Astrocyte of the cerebellum (primary cell): ENCODE measurements at places on chromosomes 5 and 9.

DNA sequence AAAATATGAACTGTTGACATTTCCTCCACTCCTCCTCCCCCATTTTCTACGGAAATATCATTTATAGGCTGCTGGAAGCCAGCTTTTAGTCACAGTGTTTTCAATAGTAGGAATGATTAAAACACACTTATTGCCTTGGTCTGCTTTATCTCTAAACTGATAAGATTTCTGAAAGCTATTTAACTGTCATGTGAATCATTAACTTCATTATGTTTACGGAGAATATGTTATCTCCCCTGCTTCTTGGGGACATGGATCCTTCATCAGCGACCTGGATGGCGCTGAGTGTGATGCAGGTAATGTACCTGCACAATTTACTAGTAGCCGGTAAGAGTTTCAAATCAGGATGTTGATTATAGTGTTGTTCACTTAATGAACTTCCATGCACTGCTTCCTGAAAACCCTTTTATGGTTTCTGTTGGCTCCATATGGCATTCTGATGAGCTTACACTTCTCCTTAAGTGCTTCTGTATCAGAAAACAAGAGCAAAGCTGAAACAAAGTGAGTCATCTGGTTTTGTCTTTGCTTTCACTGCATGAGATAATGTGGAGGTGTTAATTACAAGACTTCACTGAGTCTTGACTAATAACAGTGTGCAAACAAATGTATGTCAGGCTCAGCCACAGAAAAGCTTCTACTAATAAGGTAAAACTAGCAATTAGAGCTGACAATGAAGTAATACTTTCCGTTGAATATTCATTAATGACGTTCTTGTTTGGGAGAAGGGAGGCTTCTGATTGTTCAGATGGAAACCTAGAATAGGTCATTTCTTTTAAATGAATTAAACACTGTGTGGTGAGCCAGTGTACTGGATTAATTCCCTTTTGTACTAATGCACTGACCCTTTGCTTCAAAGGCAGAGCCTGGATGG lies 162.4 kb upstream of the ZNF608 start:
- no peak for DNase-seq

- DNase-seq, result peak; percentile 55
Measured at GRCh38 chr5:123209502-123210027, 120.5 kb downstream of the PRDM6 start.

DNA sequence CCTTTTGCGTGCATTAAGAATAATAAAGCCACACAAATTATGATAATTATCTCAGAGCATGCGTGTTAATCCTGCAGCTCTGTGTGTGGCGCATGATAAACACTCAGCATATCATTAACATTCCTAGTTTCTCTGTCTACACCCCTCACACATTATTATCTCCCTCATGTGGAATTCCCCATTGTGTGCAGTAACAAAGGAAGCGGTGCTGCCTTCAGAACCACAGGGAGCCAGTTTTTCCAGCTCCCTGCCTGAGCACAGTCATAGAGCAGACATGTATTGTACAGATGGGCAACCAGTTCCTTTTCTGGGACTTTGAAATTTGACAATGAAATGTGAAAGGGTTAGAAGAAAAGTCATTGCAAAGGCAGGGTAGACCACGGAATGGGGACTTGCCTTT lies 1365.5 kb upstream of the CDH9 start:
- DNase-seq, result peak; percentile 53

- DNase-seq, result no peak
Measured at GRCh38 chr9:82588301-82589180, 474.4 kb downstream of the RASEF start.

GRCh38 chr5:61706751-61707150 lies 374.7 kb downstream of the ZSWIM6 start:
- no peak for DNase-seq

- no peak for DNase-seq
Measured at GRCh38 chr9:93541581-93542349, 34.6 kb upstream of the PHF2 start.

DNA sequence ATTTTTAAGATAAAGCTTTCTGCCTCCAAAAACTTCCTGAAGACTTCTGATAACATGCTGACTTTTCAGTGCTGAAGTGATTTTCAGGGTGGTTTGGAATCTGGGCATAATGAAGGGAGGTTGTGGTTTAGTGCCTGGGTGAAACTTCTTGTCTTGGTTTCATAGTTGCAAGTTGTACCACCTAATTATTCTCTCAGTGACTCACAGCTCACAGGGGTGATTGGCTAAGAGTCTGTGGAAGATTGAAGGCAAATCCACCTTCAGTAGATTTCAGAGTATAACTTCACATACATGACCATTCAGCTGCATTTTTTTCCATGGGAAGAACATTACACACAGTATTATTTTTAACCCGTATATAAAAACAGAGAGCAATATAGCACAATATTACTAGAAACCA lies 199.9 kb downstream of the PTTG1 start:
- DNase-seq, result no peak

DNA sequence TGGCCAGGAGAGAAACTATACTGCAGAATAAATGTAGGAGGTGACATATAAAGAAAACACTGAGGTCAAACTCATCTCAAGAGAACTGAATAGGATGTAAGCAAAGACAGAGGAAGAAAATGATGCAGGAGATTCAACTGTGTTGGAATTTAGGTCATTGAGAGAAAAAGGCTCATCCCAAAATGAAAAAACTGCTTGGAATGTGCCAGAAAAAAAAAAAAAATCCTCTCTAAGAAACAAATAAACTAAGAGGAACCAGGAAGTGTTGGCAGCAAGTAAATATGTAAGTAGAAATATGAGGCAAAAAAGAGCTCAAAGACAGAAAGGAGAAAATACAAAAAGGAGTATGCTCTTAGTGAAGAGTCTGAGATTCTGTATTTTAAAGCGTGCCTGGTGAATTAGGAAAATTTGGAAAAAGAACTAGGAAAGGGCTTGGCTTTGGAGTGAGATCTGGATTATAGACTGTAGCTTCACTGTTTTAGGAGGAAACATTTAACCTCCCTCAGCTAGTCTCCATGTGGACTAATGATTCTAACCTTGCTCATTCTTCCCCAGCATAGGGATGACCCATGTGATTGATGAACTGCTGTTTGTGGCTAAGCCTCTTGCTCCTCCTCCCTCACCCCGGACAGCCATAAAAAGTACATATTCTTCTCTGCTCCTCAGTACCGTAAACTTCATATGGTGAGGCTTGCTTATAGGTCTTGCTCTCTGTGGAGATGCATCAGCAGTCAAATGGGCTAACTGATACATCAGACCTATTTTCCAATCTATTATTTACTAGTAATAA lies 185.6 kb upstream of the POU5F2 start:
- DNase-seq, result no peak

- DNase-seq, result peak; percentile 70
Measured at GRCh38 chr5:160173-160510, 31.2 kb upstream of the LRRC14B start.

DNA sequence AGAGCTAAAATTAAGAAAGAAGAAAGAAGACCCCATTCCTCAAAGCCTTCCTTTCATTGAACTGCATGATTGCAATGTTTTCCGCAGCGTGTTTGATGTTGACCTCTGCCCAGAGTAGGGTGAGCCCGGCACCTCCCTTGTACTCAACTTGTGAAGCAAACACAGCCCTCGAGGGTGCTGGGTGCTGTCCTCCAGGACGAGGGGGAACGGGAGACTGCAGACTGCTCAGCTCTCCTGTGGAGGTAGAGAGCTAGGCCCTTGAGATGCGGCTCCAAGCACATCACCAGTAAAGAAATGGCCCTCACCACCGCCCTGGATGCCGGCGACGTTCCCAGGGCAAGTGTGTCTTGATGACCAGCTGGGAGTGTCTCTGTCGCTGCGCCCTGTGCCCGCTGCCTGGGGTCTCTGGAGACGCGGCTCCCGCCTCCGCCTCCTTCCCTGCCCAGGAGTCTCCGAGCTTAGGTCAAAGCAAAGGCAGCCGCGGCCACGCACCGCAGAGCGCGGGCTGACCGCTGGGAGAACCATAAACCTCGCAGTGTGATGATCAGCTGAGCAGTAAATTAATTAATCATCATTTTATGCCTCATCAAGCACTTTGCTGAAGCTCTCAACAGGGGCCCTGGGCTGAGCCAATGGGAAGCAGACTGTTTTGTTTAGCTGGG lies 108.7 kb downstream of the IRX2 start:
- peak; percentile 69 for DNase-seq

DNA sequence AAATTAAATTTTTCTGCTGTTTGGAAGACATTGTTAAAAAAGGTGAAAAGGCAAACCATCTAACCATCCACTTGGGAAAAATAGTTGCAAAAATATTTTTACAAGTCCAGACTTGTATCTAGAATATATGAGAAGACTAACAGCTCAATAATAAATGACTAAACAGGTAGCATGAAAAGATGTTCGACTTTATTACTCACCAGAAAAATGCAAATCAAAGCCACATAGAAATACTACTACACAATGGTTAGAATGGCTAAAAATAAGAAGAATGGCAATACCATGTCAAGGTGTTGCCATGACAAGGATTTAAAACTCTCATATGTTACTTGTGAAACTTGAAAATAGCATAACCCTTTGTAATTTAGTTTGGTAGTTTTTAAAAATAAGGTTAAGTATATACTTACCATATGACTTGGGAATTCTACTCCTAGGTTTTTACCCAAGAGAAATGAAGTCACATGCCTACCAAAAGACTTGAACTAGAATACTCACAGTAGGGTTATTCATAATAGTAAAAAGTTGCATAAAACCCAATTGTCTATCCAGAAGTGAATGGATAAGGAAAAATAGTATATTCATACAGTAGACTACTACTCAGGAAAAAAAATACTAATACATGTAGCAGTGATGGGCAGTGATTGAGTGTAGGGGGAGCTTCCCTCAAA lies 93.8 kb downstream of the VPS13A start:
- no peak for DNase-seq

- peak; percentile 40 for DNase-seq
Measured at GRCh38 chr9:69549310-69550202, 122.6 kb downstream of the APBA1 start.

- peak; percentile 33 for DNase-seq
Measured at GRCh38 chr9:2872250-2872930, 28.5 kb upstream of the PUM3 start.

GRCh38 chr5:38051711-38052511 lies 206.4 kb upstream of the EGFLAM start:
- no peak for DNase-seq

DNA sequence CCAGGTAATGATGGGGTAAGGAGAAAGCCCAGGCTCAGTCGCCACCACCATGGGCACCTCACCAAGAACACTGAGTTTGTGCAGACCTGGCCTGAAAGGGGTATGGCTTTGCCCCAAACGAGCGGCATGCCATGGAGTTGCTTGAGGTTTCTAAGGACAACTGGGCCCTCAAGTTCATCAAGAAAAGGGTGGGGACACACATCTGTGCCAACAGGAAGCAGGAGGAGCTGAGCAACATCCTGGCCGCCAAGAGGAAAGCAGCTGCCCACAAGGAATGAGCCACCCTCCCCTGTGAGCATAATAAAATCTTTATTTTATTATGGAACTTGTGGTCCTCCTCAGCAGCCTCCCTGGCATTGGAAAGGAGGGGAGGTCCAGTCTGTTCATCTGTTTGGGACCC lies 23.8 kb downstream of the CD14 start:
- DNase-seq, result no peak

DNA sequence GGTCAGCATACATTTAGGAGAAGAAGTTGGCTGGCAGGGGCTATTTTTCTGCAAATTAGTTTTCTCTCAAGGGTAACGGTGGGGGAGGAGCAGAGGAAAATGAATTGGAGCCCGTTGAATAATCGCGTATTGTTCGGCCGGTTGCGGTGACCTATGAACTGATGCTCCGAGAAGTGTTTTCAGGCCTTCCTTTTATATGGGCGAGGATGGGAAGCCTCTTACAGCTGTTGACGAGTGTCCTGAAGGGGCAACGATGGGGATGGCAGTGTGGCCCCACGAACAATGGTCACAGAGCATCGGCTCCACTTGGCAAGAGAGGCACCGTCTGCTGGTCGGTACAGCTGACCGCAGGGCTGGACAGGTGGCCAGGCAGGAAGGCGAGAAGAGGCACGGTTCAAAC lies 400.7 kb downstream of the ZSWIM6 start:
- no peak for DNase-seq

GRCh38 chr9:21455320-21455719 lies 15.1 kb downstream of the IFNA1 start:
- DNase-seq, result no peak

DNA sequence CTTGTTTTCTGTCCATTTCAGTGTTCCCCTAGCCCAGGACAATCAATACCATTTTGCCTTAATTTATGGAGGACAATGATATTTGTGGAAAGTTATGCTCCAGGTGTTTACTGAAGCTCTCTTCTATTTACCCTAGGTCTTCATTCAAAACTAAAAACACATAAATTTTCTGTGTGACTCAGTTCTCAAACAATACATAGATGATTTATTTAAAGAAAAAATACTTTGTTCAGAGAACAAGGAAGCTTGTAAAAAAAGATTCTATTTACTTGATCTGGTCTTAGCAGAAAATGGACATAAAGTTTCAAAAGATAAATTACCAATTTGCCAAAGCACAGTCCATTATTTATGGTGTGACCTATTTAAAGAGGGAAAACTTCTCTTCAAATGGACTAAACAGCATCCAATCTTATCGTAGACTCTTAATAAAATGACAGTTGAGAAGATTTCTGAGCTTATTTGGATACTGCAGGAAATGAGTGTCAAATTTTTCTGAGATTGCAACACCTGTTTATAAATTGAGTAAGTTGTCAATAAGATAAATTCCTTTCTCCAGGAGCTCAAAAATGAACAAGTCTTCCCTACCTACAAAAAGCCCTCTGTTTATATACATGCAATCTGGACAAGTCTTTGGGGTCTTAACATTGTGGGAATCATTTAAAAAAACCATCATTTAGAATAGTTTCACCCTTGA lies 627.2 kb downstream of the PSAT1 start:
- no peak for DNase-seq

DNA sequence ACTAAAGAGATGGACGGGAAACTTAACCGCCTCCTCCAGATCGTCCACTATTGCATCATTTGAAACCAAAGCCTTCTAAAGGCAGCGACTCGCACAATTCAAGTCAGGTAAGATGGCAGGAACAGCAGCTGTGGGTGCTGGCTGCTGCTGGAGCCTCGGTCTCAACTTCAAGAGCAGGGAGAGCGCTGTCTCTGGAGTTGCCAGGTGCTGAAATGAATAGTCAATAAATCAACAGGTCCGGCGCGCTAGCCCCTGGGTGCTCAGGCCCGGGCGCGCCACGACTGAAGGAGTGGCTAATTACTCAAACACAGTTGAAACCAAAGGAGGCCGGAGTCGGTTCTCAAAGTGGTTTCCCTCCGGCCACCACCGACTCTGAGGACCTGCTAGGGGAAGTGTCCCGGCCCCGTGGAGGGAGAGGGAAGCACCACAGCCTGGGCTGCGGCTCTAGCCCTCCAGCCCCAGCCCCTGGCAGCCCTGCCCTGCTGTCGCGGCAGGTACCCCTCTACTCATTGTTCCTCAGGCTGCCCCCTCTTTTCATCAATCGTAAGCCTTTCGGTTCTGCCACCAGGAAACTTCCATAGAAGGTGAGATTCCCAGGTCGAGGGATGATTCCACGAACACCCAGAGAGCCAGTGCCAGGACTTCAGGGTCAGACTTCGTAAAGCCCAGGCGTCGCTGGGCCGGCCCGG lies 804 bp downstream of the TTC39B start:
- DNase-seq, result no peak

GRCh38 chr9:9341203-9341602 lies 1271.6 kb downstream of the PTPRD start:
- DNase-seq, result no peak

GRCh38 chr5:156942064-156942463 lies 21.0 kb downstream of the TIMD4 start:
- no peak for DNase-seq
